ENCODE measurements at places on chromosomes 12 and 14. TPM values are rescaled to one million over a fixed set of nuclear protein-coding genes. Genes with fewer than 3 reads are reported as not detected.

Gene OR6C3
- not detected for total RNA-seq

Gene UBR7
- 13.6 TPM for total RNA-seq

- H3K4me3 ChIP-seq = no peak overlapping the region
- no peaks in the 10 kb centered on the region for H3K27me3 ChIP-seq
- no peaks in the 10 kb centered on the region for H3K4me1 ChIP-seq
- H3K36me3 ChIP-seq = no peaks in the 10 kb centered on the region
- no peak overlapping the region for H3K27ac ChIP-seq
- no peak for DNase-seq
Measured at GRCh38 chr12:41514021-41514777, 326.1 kb downstream of the PDZRN4 start.

Gene PLEKHH1
- total RNA-seq = 0.22 TPM

GRCh38 chr14:105346200-105346533, 31.6 kb downstream of the PACS2 start:
- DNase-seq = no peak
- no peak overlapping the region for H3K27ac ChIP-seq
- no peak overlapping the region for H3K4me3 ChIP-seq

DNA sequence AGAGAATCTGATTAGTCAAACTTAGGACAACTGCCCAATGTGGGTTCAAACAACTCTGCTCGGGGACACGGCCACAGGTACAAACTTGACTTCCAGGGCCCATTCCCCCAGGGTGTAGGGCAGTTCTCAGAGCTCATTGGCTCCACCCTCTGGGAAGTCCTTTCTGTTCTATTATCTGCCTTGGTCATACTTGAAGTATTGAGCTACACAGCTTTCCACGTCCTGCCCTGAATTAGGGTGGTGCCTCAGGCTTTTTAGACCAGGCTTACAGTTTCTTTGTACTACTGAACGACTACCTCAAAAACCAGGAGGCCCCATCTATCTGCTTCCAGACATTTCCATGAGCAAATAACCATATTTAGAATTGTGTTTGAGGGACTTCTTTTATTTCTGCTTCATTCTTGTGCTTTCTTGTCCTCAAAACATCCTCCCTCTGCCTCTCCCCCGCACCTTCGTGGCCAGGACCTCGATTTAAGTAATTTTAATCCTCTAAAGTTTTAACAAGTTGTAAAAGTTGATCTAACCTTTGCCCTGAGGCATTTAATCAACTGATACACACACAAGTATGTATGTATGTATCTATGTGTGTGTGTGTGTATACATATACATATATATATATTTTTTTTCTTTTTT, 281.7 kb upstream of the AMIGO2 start:
- peaks cover 67% of the 10 kb centered on the region for H3K4me1 ChIP-seq
- DNase-seq = peak; percentile 24
- H3K27ac ChIP-seq = peak overlapping the region; percentile 80
- H3K4me3 ChIP-seq = peak overlapping the region; percentile 48
- no peaks in the 10 kb centered on the region for H3K27me3 ChIP-seq

- H3K4me1 ChIP-seq = no peaks in the 10 kb centered on the region
- H3K27me3 ChIP-seq = no peaks in the 10 kb centered on the region
- H3K27ac ChIP-seq = no peak overlapping the region
- no peak for DNase-seq
- no peak overlapping the region for H3K4me3 ChIP-seq
Measured at GRCh38 chr12:32522331-32523221, 123.2 kb downstream of the FGD4 start.

DNA sequence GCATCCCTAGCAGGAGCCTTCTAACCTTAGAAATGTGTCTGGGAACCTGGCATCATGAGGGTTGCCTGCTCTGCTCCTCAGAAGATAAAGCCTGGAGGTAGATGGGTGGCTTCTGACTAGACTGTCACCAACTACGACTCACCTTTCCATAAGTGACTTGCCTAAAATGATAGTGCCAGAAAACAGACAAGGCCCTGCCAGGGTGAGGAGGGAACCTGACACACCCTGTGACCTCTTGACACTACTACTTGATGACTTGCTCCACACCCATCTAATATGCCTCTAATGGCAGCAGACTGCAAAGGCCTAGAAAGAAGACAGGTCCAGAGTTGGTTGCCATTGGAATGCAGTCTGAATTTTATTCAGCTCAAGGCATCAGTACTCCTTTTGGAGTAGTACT, 9.4 kb downstream of the RNF41 start:
- no peak overlapping the region for H3K4me3 ChIP-seq
- no peaks in the 10 kb centered on the region for H3K4me1 ChIP-seq
- H3K36me3 ChIP-seq = peaks cover 72% of the 10 kb centered on the region

GRCh38 chr14:90777358-90777757, 38.9 kb downstream of the TTC7B start:
- no peaks in the 10 kb centered on the region for H3K4me1 ChIP-seq
- H3K36me3 ChIP-seq = no peaks in the 10 kb centered on the region
- H3K27ac ChIP-seq = no peak overlapping the region
- DNase-seq = no peak
- no peaks in the 10 kb centered on the region for H3K27me3 ChIP-seq

Gene CLEC2A
- total RNA-seq = not detected

Gene OAS3
- total RNA-seq = 29.0 TPM

Gene NTF3
- not detected for total RNA-seq

Gene AJUBA
- total RNA-seq = 2.7 TPM

Gene ZDHHC17
- 56.3 TPM for total RNA-seq

Gene ALDH1L2
- 0.99 TPM for total RNA-seq

GRCh38 chr12:80709811-80710726, 2.6 kb downstream of the MYF6 start:
- H3K4me1 ChIP-seq = no peaks in the 10 kb centered on the region
- no peak overlapping the region for H3K27ac ChIP-seq
- no peak for DNase-seq
- no peak overlapping the region for H3K4me3 ChIP-seq
- no peaks in the 10 kb centered on the region for H3K27me3 ChIP-seq

Gene SLCO1B3
- total RNA-seq = not detected

DNA sequence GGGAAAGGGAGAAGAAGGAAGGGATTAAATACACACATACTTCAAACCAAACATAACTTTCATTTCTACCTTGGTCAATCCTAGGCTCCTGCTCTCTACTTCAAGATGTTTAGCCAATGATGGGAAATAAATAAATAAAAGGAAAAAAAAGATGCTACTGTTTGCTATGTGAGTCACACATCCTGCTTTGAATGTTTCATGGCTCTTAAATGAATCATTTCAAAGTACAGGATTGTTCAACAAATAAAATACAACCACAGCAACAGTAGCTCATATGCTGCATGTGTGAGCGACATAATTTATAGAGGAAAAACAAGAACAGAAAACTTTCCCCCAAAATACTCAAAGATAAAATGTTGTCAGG, 54.3 kb upstream of the NPFF start:
- no peaks in the 10 kb centered on the region for H3K36me3 ChIP-seq
- H3K4me1 ChIP-seq = peaks cover 38% of the 10 kb centered on the region
- no peak for DNase-seq
- no peak overlapping the region for H3K4me3 ChIP-seq

DNA sequence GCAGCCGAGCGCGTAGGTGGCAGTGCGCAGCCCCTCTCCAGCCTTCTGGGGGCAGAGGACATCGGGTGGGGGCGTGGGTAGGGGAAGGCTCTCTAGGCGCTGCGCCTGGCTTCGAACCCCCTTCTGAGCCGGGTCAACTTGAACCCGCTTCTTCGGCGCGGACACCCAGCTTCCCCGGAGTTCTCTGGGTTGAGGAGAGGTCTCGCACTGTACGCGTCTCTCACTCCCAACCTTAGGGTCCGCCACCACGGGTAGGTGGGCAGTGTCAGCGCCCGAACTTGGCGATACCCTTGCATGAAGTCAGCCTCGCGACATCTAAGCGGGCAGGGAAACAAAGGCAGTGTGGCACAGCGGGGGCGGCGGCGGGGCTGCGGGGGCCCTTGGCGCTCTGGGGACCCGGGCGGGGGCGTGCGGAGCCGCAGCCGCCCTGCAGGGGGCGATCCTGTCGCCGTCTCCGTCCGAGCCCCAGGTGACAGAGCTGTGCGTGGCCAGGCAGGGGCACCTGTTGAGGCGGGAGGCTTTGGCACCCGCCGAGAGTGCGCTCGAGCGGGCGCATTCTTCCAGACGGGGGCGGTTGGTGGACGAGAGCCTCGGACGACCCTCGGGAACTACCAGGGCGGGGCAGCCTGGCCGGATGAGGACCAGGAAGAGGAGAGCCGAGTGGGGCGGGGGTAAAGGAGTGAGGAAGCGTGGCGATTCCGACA, 1.1 kb downstream of the GALNT16 start:
- no peak overlapping the region for H3K27ac ChIP-seq
- no peaks in the 10 kb centered on the region for H3K36me3 ChIP-seq
- H3K4me3 ChIP-seq = no peak overlapping the region

- no peak overlapping the region for H3K4me3 ChIP-seq
- no peaks in the 10 kb centered on the region for H3K4me1 ChIP-seq
- no peaks in the 10 kb centered on the region for H3K27me3 ChIP-seq
- no peak for DNase-seq
- H3K36me3 ChIP-seq = no peaks in the 10 kb centered on the region
- no peak overlapping the region for H3K27ac ChIP-seq
Measured at GRCh38 chr12:67909091-67909531, 80.1 kb upstream of the IFNG-AS1 start.

GRCh38 chr14:36655571-36655962, 6.1 kb upstream of the PAX9 start:
- no peak for DNase-seq
- peaks cover 7% of the 10 kb centered on the region for H3K27me3 ChIP-seq
- H3K4me3 ChIP-seq = no peak overlapping the region
- H3K27ac ChIP-seq = no peak overlapping the region
- peaks cover 6% of the 10 kb centered on the region for H3K4me1 ChIP-seq
- no peaks in the 10 kb centered on the region for H3K36me3 ChIP-seq

GRCh38 chr12:80864046-80864735, 73.5 kb downstream of the LIN7A start:
- H3K4me3 ChIP-seq = no peak overlapping the region
- no peaks in the 10 kb centered on the region for H3K27me3 ChIP-seq
- no peak for DNase-seq
- H3K4me1 ChIP-seq = no peaks in the 10 kb centered on the region

Gene CTSG
- total RNA-seq = not detected

Gene FGD4
- 0.62 TPM for total RNA-seq

DNA sequence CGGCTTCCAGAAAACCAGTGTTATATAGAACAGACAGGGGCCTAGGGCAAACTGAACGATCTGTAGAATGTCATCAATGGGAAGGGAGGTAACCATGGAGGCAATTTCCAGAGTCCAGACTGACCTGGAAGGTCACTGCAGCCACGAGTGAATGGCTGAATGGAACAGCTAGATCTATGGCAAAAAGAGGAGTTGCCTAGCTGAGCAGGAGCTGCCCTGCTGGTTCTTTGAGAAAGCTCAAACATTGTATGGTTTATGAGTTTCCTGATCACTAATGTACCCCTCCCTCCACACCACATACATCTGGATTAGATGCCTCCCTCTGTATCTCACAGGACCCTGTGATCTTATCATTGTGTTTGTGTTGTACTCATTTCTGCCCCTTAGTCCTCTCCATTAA, 1.0 kb upstream of the RERG start:
- H3K4me3 ChIP-seq = no peak overlapping the region
- no peaks in the 10 kb centered on the region for H3K27me3 ChIP-seq
- H3K36me3 ChIP-seq = no peaks in the 10 kb centered on the region
- no peak for DNase-seq
- H3K27ac ChIP-seq = no peak overlapping the region
- H3K4me1 ChIP-seq = peaks cover 6% of the 10 kb centered on the region

DNA sequence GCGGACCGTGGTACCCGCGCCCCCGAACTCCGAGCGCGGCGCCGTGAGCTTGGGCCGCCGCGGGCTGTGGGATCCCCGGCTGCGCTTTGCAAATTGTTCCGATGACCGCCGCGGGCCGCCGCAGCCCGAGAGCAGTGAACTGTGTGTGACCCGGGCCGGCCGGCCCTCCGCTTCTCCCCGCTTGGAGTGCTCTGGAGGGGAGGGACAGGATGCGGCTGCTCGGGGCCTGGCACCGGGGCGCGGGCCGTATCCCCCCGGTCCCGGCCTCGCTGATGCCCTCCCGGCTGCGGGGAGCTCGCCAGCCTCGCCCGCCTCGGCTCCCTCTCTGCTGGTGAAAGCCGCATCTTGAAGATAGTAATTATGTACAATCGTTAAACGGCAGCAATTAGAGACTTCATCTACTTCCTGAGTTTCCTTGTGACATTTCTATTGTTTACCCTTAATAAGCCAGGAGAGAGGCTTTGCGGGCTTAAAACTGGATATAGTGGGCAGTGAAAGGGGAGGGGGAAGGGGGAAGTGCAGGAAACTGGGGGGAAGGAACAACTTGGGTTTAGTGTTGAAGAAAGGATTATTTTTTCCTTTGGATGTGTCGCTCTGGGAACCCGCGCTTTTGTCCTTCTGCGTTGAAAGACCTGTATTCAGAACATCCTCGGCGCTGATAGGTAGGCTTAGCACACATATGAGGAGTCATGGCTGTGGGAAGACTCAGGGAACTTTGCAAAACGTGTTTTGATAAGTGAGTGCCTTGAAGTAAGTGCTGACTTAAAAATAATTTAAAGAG, 1.2 kb downstream of the PELI2 start:
- H3K27ac ChIP-seq = peak overlapping the region; percentile 72
- peaks cover 4% of the 10 kb centered on the region for H3K27me3 ChIP-seq
- H3K4me3 ChIP-seq = peak overlapping the region; percentile 57
- no peaks in the 10 kb centered on the region for H3K36me3 ChIP-seq
- DNase-seq = peak; percentile 2

GRCh38 chr14:74860899-74861733, 14.8 kb downstream of the PROX2 start:
- peaks cover 4% of the 10 kb centered on the region for H3K4me1 ChIP-seq
- peak; percentile 88 for DNase-seq
- H3K4me3 ChIP-seq = no peak overlapping the region
- H3K27me3 ChIP-seq = no peaks in the 10 kb centered on the region
- H3K27ac ChIP-seq = no peak overlapping the region

Gene NKX2-1
- total RNA-seq = not detected

- no peaks in the 10 kb centered on the region for H3K4me1 ChIP-seq
- H3K4me3 ChIP-seq = no peak overlapping the region
- DNase-seq = no peak
Measured at GRCh38 chr14:96176811-96177211, 27.8 kb upstream of the BDKRB2 start.

GRCh38 chr14:85528897-85529631, 880 bp upstream of the FLRT2 start:
- H3K27me3 ChIP-seq = no peaks in the 10 kb centered on the region
- H3K4me3 ChIP-seq = no peak overlapping the region
- no peak for DNase-seq
- H3K27ac ChIP-seq = no peak overlapping the region
- H3K36me3 ChIP-seq = no peaks in the 10 kb centered on the region
- H3K4me1 ChIP-seq = no peaks in the 10 kb centered on the region

GRCh38 chr12:10395390-10395998, 5.7 kb upstream of the KLRK1 start:
- peaks cover 68% of the 10 kb centered on the region for H3K4me1 ChIP-seq
- H3K4me3 ChIP-seq = peak overlapping the region; percentile 8
- H3K27ac ChIP-seq = no peak overlapping the region
- no peaks in the 10 kb centered on the region for H3K36me3 ChIP-seq

Gene GPR137C
- not detected for total RNA-seq

Gene PTCSC3
- not detected for total RNA-seq

DNA sequence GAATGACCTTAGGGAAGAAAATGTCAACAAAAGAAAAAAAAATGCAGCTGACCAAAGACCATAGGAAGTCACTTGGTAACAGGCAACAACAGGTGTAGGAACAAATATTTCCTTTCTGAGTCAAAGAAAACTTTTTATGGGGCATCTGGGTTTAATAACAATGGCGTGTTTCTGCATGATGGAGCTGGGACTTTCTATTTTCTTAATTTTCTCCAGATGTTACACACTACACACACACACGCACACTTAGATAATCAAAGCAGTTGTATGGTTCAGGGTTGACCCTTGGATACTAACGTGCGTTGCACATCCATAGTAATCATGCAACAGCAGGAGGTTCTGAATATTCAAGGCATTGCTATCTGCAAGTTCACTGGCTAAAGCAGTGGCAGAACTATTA, 47.9 kb upstream of the NTF3 start:
- no peak overlapping the region for H3K27ac ChIP-seq
- H3K36me3 ChIP-seq = no peaks in the 10 kb centered on the region
- no peak overlapping the region for H3K4me3 ChIP-seq
- no peaks in the 10 kb centered on the region for H3K27me3 ChIP-seq

Data from naive thymus-derived CD4-positive, alpha-beta T cell (primary cell).